HFFc6 (cell line): ENCODE measurements at places on chromosomes 3 and 15. TPM values are rescaled to one million over a fixed set of nuclear protein-coding genes. Genes with fewer than 3 reads are reported as not detected.

BCL2A1 gene
- total RNA-seq = not detected in 3 replicates

CHRD gene
- 0.09 to 0.10 TPM in 2 of 3 replicates, not detected in the other for total RNA-seq

MEX3B gene
- total RNA-seq = 4.0 to 5.0 TPM (median 4.2 TPM) in 3 replicates

SLC28A1 gene
- not detected in 3 replicates for total RNA-seq

SENP5 gene
- 28.9 to 32.7 TPM (median 29.1 TPM) in 3 replicates for total RNA-seq

ZNF774 gene
- 1.3 to 2.6 TPM (median 1.8 TPM) in 3 replicates for total RNA-seq

RAD18 gene
- 28.0 to 30.9 TPM (median 29.4 TPM) in 3 replicates for total RNA-seq

GABRR3 gene
- total RNA-seq = not detected in 3 replicates

NR1I2 gene
- total RNA-seq = not detected in 3 replicates

- peaks cover 21% of the 10 kb centered on the region for H3K27me3 ChIP-seq
- no peaks in the 10 kb centered on the region for H3K36me3 ChIP-seq
- no peak overlapping the region for H3K4me3 ChIP-seq
- H3K4me1 ChIP-seq = no peaks in the 10 kb centered on the region
- no peak overlapping the region for H3K27ac ChIP-seq
Observed at GRCh38 chr3:72615776-72616175, 232.5 kb downstream of the SHQ1 start.

- no peak overlapping the region for H3K4me3 ChIP-seq
- no peak overlapping the region for H3K27ac ChIP-seq
- peaks cover 4% of the 10 kb centered on the region for H3K36me3 ChIP-seq
- no peaks in the 10 kb centered on the region for H3K27me3 ChIP-seq
- DNase-seq = no peak
- H3K4me1 ChIP-seq = no peaks in the 10 kb centered on the region
Observed at GRCh38 chr3:144097163-144097562, 125.5 kb downstream of the DIPK2A start.

DNA sequence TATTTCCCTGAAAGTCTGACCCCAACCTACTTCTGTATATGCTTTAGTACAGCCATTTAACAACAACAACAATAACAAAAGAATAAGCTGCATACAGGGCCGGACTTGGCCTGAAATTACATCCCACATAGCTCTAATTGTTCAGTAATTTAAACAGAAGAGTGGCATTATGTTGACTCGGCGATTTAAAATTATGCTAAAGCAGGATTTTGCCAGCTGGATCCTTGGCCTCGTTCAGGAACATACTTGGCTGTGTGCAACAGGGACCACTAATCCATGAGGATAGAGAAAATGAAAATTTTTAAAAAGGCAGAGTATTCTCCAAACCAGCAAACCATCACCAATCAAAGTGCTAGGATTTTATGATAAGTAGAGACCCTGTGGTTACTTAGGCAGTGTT lies 433.1 kb upstream of the RBMS3 start:
- H3K27ac ChIP-seq = no peak overlapping the region
- H3K36me3 ChIP-seq = no peaks in the 10 kb centered on the region
- H3K27me3 ChIP-seq = peaks cover 12% of the 10 kb centered on the region
- no peak for DNase-seq
- no peaks in the 10 kb centered on the region; the same call in 1 of the 2 replicates for H3K4me1 ChIP-seq
- no peak overlapping the region for H3K4me3 ChIP-seq

DNA sequence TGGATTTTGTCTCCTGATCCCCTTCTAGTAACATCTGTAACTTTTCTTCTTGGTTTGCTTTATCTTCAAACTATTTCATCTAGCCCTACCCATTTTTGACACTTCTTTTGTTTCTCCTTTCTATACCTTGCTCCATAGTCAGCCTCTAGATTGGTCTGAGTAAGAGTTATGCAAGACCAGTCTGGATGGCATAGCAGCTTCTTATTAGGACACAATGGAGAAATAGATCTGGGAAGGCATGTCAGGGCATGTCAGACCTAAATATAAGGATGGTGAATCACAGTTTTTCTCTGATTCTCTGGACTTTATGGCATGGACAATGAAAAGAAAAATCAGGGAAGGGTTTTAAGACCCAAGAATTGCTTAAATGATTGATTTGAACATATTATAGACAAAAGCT lies 452.5 kb downstream of the RAP2B start:
- peak overlapping the region; percentile 3; the same call in 1 of the 2 replicates for H3K4me3 ChIP-seq
- peaks cover 31% of the 10 kb centered on the region for H3K4me1 ChIP-seq
- H3K36me3 ChIP-seq = no peaks in the 10 kb centered on the region
- peak; percentile 78 for DNase-seq
- no peaks in the 10 kb centered on the region; the same call in 1 of the 2 replicates for H3K27me3 ChIP-seq
- peak overlapping the region; percentile 90 for H3K27ac ChIP-seq

- H3K27ac ChIP-seq = peak overlapping the region; percentile 47
- H3K27me3 ChIP-seq = no peaks in the 10 kb centered on the region
- peaks cover 47% of the 10 kb centered on the region for H3K36me3 ChIP-seq
- H3K4me1 ChIP-seq = peaks cover 28% of the 10 kb centered on the region
Observed at GRCh38 chr15:68183616-68184315, 21.4 kb downstream of the CALML4 start.

- no peak overlapping the region for H3K27ac ChIP-seq
- no peaks in the 10 kb centered on the region for H3K36me3 ChIP-seq
- peak; percentile 49 for DNase-seq
- no peaks in the 10 kb centered on the region for H3K4me1 ChIP-seq
- H3K27me3 ChIP-seq = peaks cover 2% of the 10 kb centered on the region; the same call in 1 of the 2 replicates
Observed at GRCh38 chr3:38479431-38480092, 16.6 kb upstream of the EXOG start.

GRCh38 chr3:129836381-129837064 lies 57.0 kb downstream of the TMCC1 start:
- H3K4me3 ChIP-seq = no peak overlapping the region
- peak overlapping the region; percentile 30 for H3K27ac ChIP-seq
- peak; percentile 43 for DNase-seq
- H3K4me1 ChIP-seq = peaks cover 33% of the 10 kb centered on the region
- peaks cover 10% of the 10 kb centered on the region for H3K36me3 ChIP-seq
- no peaks in the 10 kb centered on the region; the same call in 1 of the 2 replicates for H3K27me3 ChIP-seq

- peaks cover 22% of the 10 kb centered on the region; the same call in 1 of the 2 replicates for H3K36me3 ChIP-seq
- no peaks in the 10 kb centered on the region; the same call in 1 of the 2 replicates for H3K27me3 ChIP-seq
- H3K4me3 ChIP-seq = no peak overlapping the region
- H3K27ac ChIP-seq = no peak overlapping the region
- no peak for DNase-seq
Observed at GRCh38 chr15:100616700-100617099, 14.3 kb downstream of the ASB7 start.

GRCh38 chr3:101725194-101725889 lies 928 bp downstream of the CEP97 start:
- DNase-seq = no peak
- peaks cover 32% of the 10 kb centered on the region for H3K4me1 ChIP-seq
- peak overlapping the region; percentile 96 for H3K27ac ChIP-seq
- H3K27me3 ChIP-seq = no peaks in the 10 kb centered on the region
- H3K4me3 ChIP-seq = peak overlapping the region; percentile 99

DNA sequence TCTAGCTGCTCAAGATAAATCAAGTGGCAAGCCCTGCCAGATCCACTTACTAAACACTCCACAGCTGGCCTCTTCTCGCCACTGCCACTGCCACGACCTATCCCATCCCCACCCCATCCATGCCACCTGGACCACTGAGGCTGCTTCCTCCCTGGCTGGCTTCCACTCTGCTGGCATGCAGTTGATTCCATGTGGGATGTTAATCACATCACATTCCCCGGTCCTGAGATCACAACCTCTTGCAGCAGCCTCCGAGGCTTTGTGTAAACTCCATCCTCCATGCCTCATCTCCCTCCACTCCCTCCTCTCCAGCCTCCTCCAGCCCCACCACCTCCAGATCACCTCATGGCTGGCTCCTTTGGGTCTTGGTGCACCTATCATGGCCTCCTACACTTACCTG lies 7.7 kb downstream of the NCKIPSD start:
- peaks cover 25% of the 10 kb centered on the region for H3K36me3 ChIP-seq
- DNase-seq = peak; percentile 34
- H3K4me3 ChIP-seq = no peak overlapping the region

DNA sequence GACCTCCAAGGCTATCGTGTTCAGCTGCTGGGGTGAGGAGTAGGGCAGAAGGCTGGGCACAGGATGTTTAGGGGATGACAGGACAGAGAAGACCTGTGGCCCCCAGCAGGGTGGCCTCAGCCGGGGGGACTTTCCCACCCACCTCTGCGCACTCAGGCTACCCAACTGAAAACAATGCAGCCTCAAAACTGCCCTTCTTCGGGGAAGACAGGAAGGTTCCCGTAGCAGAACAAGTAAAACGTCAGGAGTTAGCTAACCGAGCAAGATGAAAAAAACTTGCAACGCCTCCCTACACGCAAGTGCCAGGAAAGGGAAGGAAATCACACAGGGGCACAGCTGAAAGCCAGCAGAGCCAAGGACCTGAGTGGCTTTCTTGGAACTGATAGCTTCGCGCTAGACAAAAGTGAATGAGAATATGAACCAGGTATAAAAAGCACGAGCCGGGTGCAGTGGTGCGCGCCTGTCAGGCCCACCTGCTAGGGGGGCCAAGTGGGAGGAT lies 38.4 kb upstream of the FURIN start:
- no peaks in the 10 kb centered on the region for H3K4me1 ChIP-seq
- no peak overlapping the region for H3K27ac ChIP-seq
- no peaks in the 10 kb centered on the region for H3K36me3 ChIP-seq

DNA sequence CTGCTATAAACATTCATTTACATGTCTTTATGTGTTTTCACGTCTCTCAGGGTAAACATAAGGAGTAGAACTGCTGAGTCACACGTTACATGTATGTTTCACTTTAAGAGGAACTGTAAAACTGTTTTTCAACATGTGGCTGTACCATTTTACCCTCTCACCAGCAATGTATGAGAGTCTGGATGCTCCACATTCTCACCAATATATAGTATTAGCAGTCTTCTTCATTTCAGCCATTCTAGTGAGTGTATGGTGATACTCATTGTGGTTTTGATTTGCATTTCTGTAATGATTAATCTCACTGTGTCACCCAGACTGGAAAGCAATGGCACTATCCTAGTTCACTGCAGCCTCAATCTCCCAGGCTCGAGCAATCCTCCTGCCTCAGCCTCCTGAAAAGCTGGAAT lies 37.1 kb downstream of the PHC3 start:
- DNase-seq = no peak
- no peaks in the 10 kb centered on the region for H3K27me3 ChIP-seq
- peaks cover 11% of the 10 kb centered on the region for H3K36me3 ChIP-seq

DNA sequence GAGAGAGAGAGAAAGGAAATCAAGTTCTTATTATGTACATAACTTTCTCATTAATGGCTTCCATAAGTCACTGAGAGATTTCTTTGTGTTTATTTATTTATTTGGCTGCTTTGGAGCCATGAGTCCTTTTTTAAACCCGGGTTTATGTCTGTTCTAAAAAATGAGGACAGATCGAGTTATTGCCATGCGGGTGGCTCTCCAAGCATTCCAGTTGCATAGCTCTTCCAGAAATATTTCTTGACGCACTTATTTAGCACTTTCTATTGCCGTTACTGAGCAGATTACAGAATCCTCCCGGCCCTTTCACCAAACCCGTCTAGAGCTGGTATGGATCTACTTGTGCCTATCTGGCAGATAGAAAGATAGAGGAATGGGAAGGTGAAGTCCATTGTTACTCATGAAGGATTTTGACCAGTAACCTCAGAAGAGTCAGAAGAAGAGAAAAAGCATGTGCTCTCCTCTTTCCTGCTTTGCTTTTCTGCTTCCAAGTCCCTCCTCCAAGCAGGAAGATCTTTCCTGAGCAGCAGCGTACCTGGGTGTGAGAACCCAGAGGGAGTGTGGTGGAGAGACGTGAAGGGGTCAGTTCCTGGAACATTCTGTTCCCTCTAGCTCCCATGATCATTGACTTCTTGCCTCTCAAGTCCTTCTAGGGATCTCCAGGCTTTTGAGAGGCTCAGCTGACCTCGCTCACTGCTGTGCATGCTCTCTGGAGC lies 112.8 kb downstream of the LPP start:
- no peak overlapping the region for H3K27ac ChIP-seq
- no peaks in the 10 kb centered on the region; the same call in 1 of the 2 replicates for H3K27me3 ChIP-seq
- DNase-seq = peak; percentile 74
- H3K4me3 ChIP-seq = no peak overlapping the region

GRCh38 chr15:51499379-51499976 lies 123.1 kb downstream of the DMXL2 start:
- no peaks in the 10 kb centered on the region for H3K27me3 ChIP-seq
- no peak overlapping the region for H3K4me3 ChIP-seq
- H3K27ac ChIP-seq = no peak overlapping the region
- DNase-seq = peak; percentile 44

DNA sequence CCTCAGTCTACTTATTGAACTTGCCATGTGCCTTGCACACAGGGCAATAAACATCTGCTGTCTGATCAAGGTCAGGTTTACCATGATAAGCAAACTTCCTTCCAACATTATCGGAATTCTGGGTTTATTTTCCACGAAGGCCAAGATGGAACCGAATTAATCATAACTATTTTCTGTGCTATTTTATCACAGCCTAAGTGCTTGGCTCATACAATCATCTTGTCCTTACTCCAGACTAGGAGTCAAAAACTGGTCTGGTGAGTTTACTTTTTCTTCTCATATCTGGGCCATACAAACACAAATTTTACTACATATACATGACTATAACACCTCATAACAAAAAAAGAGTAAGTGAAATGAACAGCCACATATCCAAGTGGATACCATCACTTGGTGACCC lies 2.3 kb downstream of the FBN1 start:
- H3K27me3 ChIP-seq = peaks cover 13% of the 10 kb centered on the region
- peaks cover 58% of the 10 kb centered on the region for H3K4me1 ChIP-seq
- no peak for DNase-seq
- peak overlapping the region; percentile 96 for H3K27ac ChIP-seq
- peaks cover 61% of the 10 kb centered on the region for H3K36me3 ChIP-seq
- peak overlapping the region; percentile 100 for H3K4me3 ChIP-seq

DNA sequence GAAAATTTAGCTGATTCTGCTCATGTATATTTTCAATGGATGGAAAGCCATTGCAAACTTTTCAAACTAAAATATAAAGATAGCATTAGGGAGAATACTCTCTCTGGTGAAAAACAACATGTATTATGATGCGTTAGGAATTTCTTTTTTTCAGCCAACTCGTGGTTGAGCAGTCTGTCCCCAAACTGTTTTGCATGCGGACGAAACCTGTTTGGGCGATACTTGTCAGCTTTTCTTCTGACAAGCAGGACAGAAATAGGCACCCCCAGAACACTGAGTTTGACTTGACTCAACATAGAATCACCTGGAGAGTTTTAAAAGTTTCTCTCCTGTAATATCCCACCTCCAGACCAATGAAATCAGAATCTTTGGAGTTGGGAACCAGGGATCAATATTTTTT lies 417.5 kb upstream of the TPRG1 start:
- peaks cover 5% of the 10 kb centered on the region for H3K36me3 ChIP-seq
- no peaks in the 10 kb centered on the region for H3K27me3 ChIP-seq
- H3K4me1 ChIP-seq = peaks cover 19% of the 10 kb centered on the region
- H3K27ac ChIP-seq = no peak overlapping the region
- H3K4me3 ChIP-seq = no peak overlapping the region

DNA sequence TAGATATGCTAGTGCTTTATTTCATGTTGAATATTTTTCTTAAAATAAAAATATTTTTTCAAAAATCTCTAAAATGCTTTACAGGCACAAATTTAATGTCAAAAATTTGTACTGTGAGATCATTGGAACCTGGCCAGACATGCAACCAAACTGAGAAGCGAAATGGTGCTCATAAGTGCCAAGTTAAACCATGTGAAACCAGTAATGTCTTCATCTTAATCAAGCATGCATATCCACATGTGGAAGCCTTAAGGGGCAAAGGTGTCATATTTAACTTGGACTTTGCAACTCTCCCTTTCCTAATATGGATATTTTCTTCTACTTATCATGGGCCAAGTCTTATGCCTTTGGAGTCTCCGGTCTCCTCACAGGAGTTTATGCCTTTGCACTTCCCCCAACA lies 208.9 kb upstream of the COL8A1 start:
- H3K36me3 ChIP-seq = no peaks in the 10 kb centered on the region
- H3K4me1 ChIP-seq = peaks cover 33% of the 10 kb centered on the region
- H3K4me3 ChIP-seq = no peak overlapping the region
